Activated CD4-positive, alpha-beta T cell treated with anti-CD3 and anti-CD28 coated beads, Interleukin-2, Interleukin-4, amounts not matched to agents 100 ng/mL and 50 ng/mL, durations not matched to agents 16 hours and 8 hours (primary cell): ENCODE measurements at places on chromosomes 3 and 15.

GRCh38 chr3:177250151-177250550 is 52.9 kb upstream of the TBL1XR1 start:
- DNase-seq = no peak

GRCh38 chr15:59618406-59618805 is 6.8 kb downstream of the GCNT3 start:
- DNase-seq = no peak

DNA sequence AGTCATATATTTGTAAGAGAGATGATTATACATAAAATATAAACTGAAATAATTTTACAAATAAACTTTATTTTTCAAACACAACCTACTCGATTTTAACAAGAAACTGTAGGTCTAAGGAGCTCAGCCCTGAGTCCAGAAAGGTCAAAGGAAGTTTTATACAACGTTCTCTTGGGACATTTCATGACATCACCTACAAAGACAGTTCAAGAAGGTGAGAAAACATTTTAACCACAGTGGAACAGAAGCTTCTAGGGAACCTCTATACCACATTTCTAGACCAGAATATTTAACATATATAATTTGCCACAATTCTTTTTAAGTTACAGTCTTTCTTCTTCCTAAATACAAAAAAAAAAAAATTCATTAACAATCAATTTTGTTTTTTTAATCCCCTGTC is 40.1 kb downstream of the CBLB start:
- peak; percentile 58 for DNase-seq

GRCh38 chr3:105197863-105198262 is 168.8 kb upstream of the ALCAM start:
- DNase-seq = no peak

DNA sequence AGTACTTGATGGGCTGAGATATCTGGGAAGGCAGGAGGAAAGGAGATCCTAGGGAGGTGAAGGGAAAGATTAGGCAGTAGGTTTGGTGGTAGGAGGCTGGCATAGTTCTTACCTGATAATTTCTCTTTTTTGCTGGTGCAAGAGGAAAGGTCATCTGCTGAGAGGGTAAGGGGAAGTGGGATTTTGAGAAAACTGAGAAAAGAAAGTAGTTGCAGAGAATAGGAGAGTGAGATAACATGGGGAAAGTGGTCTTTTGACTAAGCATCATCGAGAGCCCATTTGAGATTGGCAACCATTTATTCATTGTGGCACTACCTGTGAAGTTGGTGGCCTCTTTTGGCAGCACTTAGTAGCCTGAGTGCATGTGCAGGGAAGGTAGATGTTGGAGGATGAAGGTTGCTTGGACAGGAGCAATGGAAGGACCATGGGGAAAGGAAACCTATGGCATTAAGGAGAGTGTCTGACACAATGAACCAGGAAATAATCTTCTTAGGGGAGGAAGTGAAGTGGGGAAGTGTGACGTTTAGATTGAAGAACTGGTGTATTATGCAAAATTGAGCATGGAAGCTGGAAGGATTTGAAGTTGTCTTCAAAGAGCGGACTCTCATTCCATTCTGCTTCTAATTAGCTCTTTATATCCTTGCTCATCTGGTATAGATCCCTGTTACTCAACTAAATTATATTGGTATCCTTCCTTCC is 21.9 kb upstream of the USP13 start:
- DNase-seq = no peak

GRCh38 chr3:172673210-172673679 is 37.6 kb downstream of the NCEH1 start:
- DNase-seq = peak; percentile 86

- DNase-seq = no peak
These were observed 508 bp upstream of the SMAD6 start for GRCh38 chr15:66701422-66702034.

DNA sequence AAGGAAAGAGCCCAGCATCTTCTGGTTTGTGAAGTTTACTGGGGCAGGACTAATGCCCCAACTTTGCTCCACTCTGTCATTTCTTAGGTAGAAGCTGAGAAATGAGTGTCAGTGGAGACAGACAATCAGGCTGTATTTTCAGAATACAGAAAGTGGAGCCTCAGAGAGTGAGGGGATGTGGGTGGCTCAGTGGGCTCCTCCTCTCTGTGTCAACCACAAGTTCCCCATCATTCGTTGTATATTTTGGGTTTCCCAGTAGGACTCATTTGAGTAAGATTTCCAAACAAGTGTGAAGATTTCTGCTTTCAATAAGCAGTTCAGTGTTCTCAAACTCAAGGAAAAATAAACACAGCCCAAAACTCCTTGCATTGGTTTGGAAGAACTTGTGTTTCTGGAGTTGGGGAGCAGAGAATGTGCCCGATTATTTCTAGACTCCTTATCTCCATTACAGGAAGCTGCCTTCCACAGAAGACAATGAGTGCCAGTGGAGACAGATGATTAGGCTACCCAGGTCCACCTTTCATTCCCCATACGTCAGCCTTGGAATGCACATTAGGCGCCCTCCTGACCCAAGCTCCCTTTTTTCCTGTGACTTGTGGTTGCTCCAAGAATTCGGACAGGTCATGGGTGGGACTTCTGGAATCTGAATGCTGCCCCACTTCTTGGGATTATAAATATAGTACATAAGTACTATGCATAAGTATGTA is 792.1 kb upstream of the LMCD1 start:
- DNase-seq = no peak

DNA sequence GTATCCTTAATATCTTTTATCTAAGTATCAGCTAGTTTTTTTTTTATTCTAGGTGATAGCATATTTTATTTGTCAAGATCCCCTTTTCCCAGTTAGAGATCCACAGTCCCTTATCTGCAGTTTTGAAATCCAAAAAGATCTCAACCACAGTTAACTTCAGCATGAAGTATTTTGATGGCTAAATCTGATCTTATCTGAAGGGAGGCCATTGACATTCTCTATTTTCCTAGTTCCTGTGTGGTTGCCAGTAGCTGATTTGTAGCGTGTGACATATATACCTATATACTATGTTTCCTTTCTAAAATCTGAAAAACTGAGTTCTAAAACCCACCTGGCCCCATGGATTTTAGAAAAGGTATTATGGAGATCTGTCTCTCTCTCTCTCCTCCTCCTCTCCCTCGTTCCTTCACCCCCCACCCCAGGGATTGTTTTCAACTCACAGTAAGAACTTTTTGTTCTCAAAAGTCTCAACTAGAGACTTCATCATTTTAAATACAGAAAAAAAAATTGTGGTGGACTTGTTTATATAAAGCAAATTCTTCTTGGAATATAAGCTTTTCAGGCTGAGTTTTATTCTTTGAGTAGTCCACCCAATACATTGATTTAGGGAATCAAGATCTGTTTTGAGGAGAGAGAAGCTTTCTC is 12.3 kb downstream of the TCF12 start:
- no peak for DNase-seq

DNA sequence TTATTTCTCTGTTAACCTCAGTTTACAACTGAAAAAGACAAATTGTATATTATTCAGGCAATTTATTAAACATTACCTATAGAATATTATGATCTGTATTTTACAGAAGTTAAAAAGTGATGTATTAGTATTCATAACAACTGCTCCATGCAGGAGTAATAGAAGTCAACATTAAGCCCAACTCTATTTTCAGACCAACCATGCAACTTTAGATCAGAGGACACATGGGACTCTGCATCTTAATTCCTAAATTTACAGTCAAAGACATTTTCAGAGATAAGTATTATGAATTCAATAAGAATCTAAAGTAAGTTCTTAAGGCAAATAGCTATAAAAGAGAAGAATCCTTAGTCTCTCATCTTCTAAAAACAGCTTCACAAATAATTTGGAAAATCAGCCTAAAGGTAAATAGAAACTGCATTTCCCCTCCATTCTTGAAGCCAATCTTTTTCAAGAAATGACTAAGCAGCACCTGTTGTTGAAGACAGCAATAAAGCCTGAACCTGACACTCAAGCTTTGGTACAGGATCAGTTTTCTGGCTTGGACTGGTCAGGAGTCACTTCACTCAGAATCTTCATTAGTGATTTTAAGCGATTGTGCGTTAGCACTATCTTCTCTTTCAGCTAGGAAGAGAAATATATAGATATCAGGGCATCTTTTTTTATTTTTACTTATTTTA is 23.0 kb downstream of the OIP5 start:
- peak; percentile 35 for DNase-seq

DNA sequence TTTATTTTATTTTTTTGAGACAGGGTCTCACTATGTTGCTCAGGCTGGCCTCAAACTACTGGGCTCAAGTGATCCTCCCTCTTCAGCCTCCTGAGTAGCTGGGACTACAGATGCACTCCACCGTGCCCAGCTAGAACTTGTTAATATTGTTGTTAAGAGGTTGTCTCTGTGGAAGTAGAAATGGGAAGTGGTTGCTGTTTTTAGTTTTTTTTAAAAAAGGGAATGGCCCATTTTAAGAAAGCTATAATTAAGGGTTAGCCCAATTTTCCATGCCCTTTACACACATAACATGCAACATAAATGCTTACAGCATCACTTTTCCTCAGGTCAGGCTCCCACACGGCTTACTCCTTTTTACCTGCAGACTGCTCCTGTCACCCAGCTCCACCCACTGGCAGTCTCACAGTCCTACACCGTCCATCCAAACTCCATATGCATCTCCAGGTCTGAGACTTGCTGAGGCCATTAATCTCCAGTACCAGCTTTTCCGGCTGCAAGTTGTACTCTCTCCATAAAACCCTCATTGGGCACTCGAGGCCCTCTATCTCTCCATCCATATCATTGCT is 19.8 kb downstream of the MORC1 start:
- no peak for DNase-seq

GRCh38 chr3:160771811-160772459 is 15.9 kb downstream of the PPM1L start:
- DNase-seq = no peak

- DNase-seq = no peak
These were observed 144.3 kb upstream of the MRPS22 start for GRCh38 chr3:139199421-139200010.

DNA sequence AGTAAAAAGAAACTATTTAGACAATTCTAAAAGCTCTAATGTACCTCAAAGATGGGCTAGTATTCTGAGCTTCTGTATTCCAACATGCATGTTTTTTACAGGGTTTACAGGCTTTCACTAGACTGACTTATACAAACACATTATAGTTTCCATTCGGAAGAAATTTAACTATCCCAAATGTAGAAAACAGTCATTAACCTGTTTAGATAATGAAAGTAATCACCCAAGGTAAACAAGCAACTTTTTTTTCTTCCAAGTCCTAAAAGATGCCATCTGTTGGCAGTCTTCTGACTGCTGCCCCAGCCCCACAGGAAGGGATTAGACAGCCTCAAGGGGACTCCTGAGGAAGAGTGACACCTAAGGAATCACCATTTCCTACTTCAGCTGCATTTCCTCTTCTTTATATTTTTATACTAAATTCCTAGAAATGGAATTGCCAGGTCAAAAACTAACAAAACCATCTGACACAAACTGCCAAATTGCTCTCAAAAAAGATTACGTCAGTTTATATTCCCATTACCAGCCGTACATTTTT is 25.5 kb downstream of the SIN3A start:
- no peak for DNase-seq

GRCh38 chr3:122299872-122300460 is 25.1 kb upstream of the CSTA start:
- DNase-seq = peak; percentile 66

DNA sequence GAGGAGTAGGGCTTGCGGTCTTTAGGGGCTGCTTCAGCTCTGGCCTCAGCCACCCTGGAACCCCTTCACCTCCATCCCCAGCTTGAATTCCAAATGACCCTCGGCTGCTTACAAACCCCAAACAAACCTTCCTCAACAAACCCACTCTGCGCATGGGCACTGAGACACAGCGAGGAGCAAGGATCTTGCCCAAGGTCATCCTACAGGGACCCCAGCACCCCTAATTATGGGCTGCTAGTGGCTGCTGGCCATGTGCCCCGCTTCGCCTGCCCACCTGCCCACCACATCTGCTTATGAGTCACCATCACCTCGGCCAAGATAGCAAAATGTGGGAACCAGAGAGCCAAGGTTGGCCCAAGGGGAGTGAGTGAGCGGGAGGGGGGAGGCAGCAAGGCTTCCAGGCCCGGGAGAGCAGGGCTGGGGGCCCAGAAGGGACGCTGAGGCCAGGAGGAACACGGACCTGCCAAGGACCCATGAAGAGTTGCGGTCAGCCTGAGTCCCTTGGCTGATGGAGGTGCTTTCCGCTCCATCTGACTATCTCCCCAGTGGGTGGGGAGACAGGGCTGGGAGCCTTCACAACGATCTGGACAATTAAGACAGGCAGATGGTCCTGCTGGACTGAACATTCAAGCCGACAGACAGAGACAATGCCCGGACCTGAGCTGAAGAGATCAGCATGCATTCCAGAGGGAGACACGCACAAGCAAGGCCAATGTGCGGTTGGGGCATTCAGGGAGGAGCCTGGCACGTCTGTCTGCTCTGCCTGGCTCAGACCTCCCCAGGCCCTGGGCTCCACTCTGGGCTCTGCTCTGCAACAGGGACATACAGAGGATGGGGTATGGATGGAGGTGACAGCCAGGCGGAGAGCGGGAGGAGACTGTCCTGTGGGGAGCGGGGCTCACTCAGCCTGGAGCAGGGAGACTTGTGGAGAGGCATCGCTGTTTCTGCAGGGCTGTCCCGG is 10.8 kb upstream of the GRIP2 start:
- no peak for DNase-seq

DNA sequence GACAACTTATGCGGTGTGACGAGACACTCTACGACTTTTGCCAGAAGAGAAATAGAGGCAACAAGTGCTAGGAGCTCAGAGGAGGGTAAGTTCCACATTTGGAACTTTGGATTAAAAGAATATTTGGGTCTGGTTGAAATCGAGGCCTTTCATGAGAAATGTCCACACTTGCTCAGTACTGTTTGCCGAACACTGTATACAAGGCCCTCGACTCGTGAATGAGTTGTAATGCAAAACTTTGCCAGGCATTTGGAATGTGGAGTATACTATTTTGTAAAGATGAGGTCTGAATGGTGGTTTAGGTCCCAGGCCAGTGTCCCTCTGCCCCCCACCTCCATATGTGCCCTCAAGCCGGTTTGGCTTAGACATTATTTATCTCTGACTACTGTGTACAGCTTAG is 73.9 kb downstream of the IGF1R start:
- no peak for DNase-seq

- no peak for DNase-seq
These were observed 46.5 kb downstream of the PEAK1 start for GRCh38 chr15:77373441-77373840.

DNA sequence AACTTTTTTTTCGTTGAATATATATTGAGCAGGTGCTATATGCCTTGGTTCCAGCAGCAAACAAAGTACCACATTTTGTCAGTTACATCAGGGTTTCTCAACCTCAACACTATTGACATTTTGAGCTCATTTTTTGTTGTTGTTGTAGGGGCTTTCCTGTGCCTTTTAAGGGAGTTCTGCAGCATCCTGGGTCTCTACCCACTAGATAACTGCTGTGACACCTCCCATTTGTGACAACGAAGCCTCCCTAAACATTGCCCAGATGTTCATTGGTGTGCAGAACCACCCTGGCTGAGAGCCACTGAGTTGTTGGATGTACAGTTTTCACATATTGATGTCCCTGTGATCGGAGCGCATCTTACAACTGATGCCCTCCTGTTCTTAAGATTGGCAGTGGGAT is 382.6 kb downstream of the PTPRG start:
- no peak for DNase-seq

GRCh38 chr3:176799675-176800074 is 397.6 kb downstream of the TBL1XR1 start:
- DNase-seq = no peak

- no peak for DNase-seq
These were observed 11.1 kb downstream of the RAD18 start for GRCh38 chr3:8952130-8952529.
